Central memory CD8-positive, alpha-beta T cell (primary cell): ENCODE measurements at places on chromosomes 1 and 21.

DNA sequence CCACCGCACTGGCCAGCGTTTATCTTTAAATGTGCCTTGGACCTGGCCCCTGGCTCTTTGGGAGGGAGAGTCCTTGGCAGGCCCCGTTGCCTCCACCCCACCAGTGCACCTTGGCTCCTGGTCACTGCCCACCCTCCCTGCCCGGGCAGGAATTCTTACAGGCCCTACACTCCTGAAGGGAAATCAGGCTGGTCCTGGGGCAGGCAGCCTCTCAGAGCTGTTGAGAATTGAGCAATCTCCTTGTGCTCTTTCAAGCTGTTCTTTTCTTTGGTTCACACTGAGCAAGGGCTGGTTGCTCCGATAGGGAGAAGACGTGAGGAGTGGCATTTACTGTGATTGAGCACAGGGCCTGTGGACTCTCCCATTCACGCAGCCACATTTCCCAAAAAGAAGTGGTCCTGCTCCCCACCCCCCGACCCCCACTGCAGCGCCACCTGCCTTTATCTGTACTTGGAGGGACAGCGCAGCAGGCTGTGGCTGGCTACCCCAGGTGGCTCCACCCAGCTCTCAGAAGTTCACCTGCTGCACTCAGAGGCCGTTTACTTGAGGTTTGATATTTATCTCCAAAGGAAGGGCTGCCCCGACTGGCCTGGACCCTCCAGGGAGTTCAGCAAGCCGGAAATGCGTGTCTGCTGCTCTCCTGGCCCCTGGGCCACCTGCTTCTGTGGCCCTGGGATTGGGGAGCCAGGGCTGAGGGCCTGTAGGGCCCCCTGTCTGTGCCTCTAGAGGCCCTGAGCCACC is 47.8 kb downstream of the SKI start:
- no peaks in the 10 kb centered on the region for H3K27me3 ChIP-seq
- H3K27ac ChIP-seq: peak overlapping the region; percentile 71
- H3K4me3 ChIP-seq: no peak overlapping the region
- peaks cover 12% of the 10 kb centered on the region for H3K4me1 ChIP-seq
- DNase-seq: no peak
- H3K36me3 ChIP-seq: peaks cover 22% of the 10 kb centered on the region

DNA sequence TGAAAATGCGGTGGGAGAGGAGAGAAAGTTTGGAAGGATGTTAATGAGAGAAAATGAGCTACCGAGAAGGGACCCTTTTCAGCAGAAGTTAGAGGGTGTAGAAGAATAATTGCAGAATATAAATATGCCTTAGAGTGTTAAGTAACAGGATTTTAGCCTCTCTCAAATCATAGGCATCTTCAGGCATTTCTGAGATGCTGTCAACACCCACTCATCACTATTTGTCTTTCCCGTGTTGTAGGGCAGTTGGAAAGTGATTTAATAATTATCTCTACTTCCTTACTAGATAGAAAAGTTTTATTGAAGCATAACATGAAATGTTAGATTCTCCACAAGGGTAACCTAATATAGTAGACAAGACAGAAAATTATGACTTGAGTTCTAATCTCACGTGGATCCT is 96.4 kb upstream of the RGS4 start:
- H3K36me3 ChIP-seq: no peaks in the 10 kb centered on the region
- H3K4me1 ChIP-seq: no peaks in the 10 kb centered on the region
- no peak for DNase-seq
- no peak overlapping the region for H3K27ac ChIP-seq
- no peak overlapping the region for H3K4me3 ChIP-seq

GRCh38 chr1:1157033-1157365 is 16.7 kb upstream of the TTLL10 start:
- H3K4me3 ChIP-seq: peak overlapping the region; percentile 77
- no peaks in the 10 kb centered on the region for H3K27me3 ChIP-seq
- DNase-seq: no peak
- peaks cover 11% of the 10 kb centered on the region for H3K4me1 ChIP-seq
- peak overlapping the region; percentile 81 for H3K27ac ChIP-seq
- peaks cover 7% of the 10 kb centered on the region for H3K36me3 ChIP-seq

DNA sequence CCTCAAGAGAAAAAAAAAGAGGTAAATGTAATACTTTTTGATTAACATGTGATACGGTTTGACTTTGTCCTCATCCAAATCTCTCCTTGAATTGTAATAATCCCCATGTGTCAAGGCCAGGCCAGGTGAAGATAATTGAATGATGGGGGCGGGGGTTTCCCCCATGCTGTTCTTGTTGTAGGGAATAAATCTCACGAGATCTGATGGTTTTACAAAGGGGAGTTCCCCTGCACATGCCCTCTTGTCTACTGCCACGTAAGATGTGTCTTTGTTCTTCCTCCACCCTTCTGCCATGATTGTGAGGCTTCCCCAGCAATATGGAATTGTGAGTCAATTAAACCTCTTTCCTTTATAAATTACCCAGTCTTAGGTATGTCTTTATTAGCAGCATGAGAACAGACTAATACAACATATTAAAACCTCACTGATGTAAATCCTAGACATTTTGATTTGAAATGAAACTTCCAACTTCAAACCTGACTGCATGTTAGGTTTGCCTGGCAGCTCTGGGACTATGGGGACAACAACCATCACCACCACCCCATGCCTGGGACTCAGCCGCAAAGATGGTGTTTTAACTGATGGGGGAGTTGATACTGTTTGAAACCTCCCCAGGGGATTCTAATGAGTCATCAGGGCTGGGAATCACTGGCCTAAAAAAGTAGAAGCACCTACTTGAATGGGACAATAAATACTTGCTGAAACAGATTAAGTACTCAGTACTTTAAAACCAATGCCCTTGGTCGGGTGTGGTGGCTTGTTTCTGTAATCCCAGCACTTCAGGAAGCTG is 32.8 kb upstream of the BACH1 start:
- H3K4me1 ChIP-seq: no peaks in the 10 kb centered on the region
- H3K27ac ChIP-seq: no peak overlapping the region
- H3K36me3 ChIP-seq: no peaks in the 10 kb centered on the region
- no peak for DNase-seq
- H3K27me3 ChIP-seq: peaks cover 9% of the 10 kb centered on the region
- no peak overlapping the region for H3K4me3 ChIP-seq

GRCh38 chr21:29064850-29065481 is 8.5 kb downstream of the CCT8 start:
- H3K36me3 ChIP-seq: peaks cover 83% of the 10 kb centered on the region
- DNase-seq: no peak
- H3K27me3 ChIP-seq: no peaks in the 10 kb centered on the region
- H3K4me3 ChIP-seq: no peak overlapping the region

DNA sequence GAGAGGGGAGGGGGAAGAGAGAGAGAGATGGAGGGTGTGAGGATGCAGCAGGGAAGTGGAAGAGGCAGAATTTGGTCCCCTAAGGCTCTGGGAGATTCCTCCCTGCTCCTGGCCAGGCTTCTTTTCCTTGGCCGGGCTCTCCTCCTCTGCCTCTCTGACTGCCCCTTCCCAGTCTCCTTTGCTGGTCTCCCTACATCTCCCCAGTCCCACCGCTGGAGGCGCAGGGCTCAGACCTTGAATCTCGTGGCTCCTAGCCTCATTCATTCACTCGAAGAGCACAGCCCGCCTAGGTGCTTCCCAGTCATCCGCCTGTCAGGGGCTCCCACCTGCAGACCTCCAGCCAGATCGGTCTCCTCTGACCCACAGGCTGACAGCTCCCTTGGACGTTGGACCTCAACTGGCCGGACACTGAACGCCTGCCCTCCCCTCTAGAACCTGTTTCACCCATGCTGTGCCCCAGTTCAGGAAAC is 76.5 kb downstream of the VWA5B1 start:
- peaks cover 91% of the 10 kb centered on the region for H3K27me3 ChIP-seq
- H3K4me3 ChIP-seq: no peak overlapping the region
- no peaks in the 10 kb centered on the region for H3K36me3 ChIP-seq
- no peak overlapping the region for H3K27ac ChIP-seq

DNA sequence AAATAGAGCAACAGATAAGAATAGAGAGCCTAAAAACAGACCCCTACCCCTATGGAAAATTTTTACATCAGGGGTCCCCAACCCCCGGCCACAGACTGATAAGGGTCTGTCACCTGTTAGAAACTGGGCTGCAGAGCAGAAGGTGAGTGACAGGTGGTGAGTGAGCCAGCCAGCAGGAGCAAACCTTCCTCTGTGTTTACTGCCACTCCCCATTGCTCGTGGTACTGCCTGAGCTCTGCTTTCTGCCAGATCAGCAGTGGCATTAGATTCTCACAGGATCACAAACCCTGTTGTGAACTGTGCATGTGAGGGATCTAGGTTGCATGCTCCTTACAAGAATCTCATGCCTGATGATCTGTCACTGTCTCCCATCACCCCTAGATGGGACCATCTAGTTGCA is 174.1 kb downstream of the FOXD2 start:
- H3K4me3 ChIP-seq: no peak overlapping the region
- peaks cover 26% of the 10 kb centered on the region for H3K27me3 ChIP-seq
- no peaks in the 10 kb centered on the region for H3K4me1 ChIP-seq
- no peak for DNase-seq

DNA sequence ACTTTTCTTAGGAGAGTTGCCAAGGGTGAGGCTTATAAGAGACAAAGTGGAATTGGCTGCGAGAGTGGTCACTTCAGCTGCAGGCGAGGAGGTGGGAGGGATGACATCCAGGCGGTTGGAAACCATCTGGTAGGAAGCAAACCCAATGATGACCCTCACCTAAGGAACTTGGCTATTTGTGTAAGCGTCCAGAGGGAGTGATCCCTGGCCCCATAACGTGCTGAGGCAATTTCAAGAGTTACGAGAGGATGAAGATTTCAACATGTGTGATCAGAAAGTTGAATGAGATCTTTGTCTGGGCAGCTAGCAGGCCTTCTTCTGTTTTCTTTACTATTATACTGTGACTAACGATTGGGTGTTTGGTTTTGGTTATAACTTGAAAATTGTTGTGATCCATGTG is 102.7 kb upstream of the VANGL1 start:
- no peak overlapping the region for H3K27ac ChIP-seq
- no peak for DNase-seq
- no peak overlapping the region for H3K4me3 ChIP-seq
- no peaks in the 10 kb centered on the region for H3K4me1 ChIP-seq
- H3K27me3 ChIP-seq: peaks cover 41% of the 10 kb centered on the region
- H3K36me3 ChIP-seq: no peaks in the 10 kb centered on the region

GRCh38 chr1:116951200-116951935 is 41.7 kb downstream of the PTGFRN start:
- H3K27me3 ChIP-seq: no peaks in the 10 kb centered on the region
- H3K36me3 ChIP-seq: no peaks in the 10 kb centered on the region
- H3K4me3 ChIP-seq: no peak overlapping the region
- DNase-seq: no peak

DNA sequence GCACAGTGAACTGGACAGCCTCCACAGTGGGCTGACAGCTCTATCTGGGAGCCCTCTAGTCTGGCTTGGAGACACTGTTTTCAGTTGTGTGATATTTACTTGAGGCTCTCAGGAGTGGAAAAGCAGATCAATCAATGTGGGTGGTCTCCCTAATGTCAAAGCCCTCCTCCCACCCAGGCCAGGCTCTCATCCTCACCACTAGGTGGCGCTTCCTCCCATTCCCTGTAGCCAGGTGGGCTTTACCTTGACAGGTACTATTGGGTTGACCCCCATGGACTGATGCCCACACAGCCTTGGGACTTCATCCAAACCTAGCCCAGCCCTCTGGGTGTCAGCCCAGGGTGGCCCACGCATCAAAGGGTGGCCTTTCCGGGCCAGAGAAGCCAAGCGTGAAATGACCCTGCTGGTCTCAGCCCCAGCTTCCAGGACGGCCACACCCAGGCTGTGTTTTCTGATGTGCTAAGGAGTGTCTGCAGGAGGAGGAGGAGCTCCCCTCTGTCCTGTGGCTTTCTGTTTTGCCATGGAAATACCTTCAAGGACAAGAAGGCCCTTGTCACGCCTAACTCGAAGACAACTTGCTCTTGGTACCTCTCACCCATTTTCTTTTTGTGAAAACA is 54.0 kb downstream of the CLIC6 start:
- H3K27ac ChIP-seq: no peak overlapping the region
- peaks cover 26% of the 10 kb centered on the region for H3K27me3 ChIP-seq
- H3K4me1 ChIP-seq: no peaks in the 10 kb centered on the region
- H3K36me3 ChIP-seq: no peaks in the 10 kb centered on the region

GRCh38 chr1:84876353-84876752 is 16.7 kb downstream of the LPAR3 start:
- H3K4me1 ChIP-seq: peaks cover 18% of the 10 kb centered on the region
- H3K27me3 ChIP-seq: peaks cover 36% of the 10 kb centered on the region
- no peak for DNase-seq
- H3K27ac ChIP-seq: no peak overlapping the region
- H3K36me3 ChIP-seq: peaks cover 3% of the 10 kb centered on the region

DNA sequence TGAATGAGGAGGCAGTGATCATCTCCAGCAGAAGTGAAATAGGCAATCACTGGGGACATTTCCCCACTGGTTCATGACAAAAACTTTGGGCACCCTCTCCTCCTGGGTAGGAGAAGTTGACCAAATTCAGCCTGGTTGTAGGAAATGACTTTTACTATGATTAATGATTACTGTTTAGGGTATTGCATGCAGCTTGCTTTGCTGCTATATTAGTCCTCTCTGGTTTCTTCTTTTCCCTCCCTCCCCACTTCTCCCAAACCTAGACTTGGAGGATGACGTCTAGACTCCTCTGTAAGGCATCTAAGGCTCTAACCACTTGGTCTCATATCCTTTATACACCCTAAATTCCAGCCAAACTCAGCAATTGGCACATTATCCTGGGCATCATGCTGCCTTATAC is 3.4 kb upstream of the RGS16 start:
- DNase-seq: no peak
- H3K36me3 ChIP-seq: peaks cover 5% of the 10 kb centered on the region
- no peak overlapping the region for H3K4me3 ChIP-seq
- peaks cover 56% of the 10 kb centered on the region for H3K27me3 ChIP-seq

- H3K27me3 ChIP-seq: no peaks in the 10 kb centered on the region
- H3K4me1 ChIP-seq: no peaks in the 10 kb centered on the region
- no peak overlapping the region for H3K4me3 ChIP-seq
- H3K27ac ChIP-seq: no peak overlapping the region
These were observed 34.1 kb upstream of the NRIP1 start for GRCh38 chr21:15098908-15099307.

DNA sequence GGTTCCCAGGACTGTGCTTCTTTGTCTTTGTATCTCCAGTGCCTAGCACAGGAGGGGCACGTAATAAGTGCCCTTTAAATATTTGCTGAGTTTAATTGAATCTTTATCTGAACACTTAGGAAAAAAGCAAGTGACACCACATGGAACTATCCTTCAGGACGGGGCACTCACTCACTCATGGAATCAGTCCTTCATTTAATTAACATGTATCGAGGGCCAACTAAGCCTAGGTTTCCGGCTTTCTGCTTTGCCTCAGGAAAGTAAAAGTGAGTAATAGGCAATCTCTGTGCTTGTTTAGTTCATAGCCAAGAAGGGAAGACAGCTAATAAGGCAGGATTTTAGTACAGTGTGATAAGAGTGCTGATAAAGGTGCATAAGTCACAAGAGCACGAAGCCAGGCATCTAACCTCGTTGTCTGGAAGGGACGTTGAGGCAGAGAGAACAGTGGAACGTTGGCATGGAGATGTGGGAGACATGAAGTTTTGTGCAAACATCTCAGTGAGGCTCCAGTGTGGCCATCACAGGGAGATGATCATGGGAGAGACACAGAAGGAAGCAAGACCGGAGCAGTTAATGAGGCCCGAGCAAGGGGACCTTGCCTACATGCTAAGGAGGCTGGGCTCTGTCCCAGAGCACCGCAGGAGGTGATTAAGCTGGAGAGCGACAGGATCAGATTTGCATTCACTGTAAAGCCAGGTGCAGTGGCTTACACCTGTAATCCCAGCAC is 54.1 kb upstream of the TRIM67 start:
- no peaks in the 10 kb centered on the region for H3K4me1 ChIP-seq
- DNase-seq: no peak
- peaks cover 73% of the 10 kb centered on the region for H3K27me3 ChIP-seq
- H3K4me3 ChIP-seq: no peak overlapping the region
- no peak overlapping the region for H3K27ac ChIP-seq
- no peaks in the 10 kb centered on the region for H3K36me3 ChIP-seq
